Skin of body (tissue), 3 donors: ENCODE measurements at places on chromosomes 16 and 17. TPM values are rescaled to one million over a fixed set of nuclear protein-coding genes. Genes with fewer than 3 reads are reported as not detected.

DNA sequence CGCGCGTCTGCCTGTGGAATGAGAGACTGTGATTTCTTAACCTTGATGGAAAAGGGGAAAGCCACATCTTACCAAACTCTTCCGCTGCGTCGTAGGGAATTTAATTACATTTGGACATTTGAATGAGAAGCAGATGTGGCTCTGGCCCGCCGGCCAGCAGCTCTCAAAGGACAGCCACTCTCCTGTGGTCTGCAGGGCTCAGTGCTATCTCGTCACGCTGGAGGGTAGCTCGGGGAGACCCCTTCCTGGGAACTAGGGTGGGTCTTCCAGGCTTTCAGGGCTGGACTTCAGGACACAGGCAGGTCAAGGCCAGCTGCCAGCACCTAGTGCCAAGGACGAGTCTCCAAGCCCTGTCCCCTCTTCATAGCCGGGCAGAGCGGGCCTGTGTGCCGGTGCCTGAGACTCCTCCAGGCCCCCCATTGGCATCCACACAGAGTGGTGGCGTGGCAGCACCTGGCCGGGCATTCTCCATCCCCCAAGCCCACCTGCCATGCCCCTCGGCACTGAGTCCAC is 15.9 kb upstream of the TBX2 start:
- no peak for DNase-seq

DNA sequence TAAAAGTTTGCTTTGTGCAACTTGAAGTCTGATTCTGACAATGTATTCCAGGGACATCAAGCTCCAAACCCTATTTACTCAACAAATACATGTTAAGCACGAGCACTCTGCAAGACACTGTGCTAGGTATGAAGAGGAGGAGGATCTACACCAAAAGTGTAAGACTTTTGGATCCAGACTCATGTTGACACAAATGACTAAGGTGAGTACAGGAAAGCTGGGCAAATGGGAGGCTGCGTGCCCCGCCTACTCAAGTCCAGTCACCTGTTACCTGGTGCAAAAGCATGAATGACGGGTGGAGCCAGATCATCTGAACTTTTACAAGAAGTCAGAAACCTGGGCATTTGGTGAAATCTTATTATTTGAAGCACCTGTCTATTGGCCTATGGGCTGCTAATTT is 120.7 kb downstream of the ABCC12 start:
- no peak for DNase-seq

DNA sequence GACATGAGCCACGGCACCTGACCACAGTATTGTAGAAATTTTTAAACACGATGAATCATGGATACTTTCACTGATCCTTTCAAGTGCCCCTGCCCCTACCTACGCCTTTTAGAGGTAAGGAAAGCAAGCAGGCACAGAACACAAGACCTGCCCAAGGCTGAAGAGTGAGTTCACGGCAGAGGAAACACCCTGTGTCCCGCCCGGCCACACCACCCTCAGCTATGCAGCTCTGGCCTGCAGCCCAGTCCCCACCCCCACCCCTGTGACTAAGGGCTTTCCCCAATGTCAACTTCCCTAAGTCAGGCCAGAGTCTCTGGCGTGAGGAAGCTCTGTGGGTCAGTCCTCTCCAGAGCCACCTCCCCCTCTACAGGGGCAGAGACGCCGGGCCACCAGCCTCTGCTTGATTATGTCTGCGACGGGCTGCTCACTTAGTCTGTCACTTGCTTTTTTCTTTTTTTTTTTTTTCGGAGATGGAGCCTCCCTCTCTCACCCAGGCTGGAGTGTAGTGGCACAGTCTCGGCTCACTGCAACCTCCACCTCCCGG is 8.4 kb downstream of the SLC16A5 start:
- no peak for DNase-seq

DNA sequence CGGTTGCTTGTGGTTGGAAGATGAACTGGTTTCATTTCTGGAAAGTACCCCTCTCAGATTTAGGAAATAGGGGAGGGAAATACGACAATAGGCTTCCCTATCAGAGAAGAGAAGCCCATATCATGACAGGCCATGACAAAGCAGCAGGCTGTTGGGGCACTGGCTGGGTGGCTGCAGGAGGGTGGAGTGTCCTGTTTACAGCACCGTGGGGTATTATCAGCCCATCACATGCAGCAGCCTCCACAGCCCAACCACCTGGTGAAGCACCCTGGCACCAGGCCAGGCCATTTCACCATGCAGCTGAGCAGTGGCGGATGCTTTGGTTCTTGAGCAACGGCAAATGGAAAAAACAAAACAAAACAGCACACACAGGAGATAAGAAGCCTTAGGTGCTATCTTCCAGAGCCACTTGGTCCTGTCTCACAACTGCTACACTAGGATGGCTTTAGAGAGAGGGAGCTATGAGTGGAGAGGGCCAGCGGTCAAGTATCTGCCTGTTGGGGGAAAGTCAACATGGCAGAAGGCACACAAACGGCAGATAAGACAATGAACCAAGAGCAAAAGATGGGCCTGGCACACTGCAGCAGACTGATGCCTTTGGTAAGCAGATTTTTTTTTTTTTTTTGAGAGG is 24.2 kb downstream of the FAM117A start:
- peak; percentile 32 for DNase-seq

DNA sequence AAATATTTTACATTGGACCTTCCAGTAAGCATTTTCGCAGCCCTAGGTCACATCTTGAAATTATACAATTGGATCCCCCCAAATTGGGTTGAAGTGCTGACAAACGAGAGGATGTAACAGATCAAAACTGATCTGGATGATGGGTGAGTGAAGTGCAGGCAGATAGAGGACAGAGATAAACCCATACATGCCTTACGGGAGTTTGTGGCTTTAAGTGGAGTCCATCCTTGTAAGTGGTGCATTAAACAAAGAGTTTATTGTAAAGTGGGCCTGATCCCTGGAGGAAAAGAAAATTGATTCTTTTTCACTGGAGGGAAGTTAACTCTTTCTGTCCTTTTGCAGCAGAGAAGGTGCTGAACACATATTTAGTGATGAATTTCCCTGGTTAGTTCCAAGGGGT is 39.0 kb upstream of the KCNJ2 start:
- no peak for DNase-seq

- no peak for DNase-seq
Observed at GRCh38 chr17:36817483-36818048, 119.7 kb upstream of the LHX1 start.

DNA sequence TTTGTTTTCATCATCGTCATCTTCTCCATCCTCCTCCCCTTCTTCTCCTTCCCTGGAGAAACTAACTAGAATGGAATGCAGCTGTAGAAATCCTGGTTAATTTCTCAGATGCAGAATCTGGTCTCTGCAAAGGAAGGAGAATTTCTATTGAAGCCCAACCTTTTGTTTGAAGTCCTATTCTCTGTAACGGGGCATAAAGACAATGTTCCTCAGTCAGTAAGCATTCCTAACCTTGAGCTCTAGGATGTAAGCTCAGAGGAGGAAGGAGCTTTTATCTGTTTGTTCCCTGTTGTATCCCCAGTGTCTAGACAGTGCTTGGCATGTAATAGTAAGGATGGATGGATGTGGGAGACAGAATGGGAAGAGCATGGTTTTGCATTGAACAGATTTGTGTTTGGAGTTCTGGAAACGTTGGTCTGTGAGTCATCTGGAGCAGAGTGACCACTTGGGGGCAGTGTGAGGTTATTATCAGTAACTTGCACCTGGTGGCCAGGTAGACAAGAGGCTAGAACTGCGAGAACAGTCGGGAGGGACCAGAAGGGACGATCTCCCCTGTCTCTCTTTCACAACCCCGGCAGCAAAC is 363.7 kb downstream of the SNX29 start:
- no peak for DNase-seq

DNA sequence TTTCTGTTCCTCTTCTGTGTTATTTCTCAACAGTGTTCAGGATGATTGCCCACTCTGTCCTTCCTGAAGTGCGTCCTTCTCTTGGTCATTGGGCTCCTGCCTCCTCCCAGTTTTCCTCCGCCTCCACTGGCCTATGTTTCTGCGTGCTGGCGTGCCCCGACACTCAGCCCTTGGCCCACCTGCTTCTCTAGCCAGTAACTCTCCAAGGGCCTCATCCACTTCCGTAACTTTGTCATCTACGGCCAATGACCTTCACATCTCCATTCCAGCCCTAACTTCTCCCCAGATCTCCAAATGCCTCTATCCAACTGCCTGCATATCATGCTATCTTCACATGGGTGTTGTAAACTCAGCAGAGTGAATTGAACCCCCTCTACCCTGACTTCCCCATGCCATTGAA is 39.6 kb upstream of the RPL38 start:
- DNase-seq, result no peak

- no peak for DNase-seq
Observed at GRCh38 chr16:29757950-29758466, 12.2 kb upstream of the C16orf54 start.

- DNase-seq, result no peak
Observed at GRCh38 chr17:7852262-7852670, 2.6 kb upstream of the TMEM88 start.

KCNJ12 gene
- total RNA-seq, result 3.1 TPM

UMOD gene
- total RNA-seq, result not detected

FZD2 gene
- 5.7 TPM for total RNA-seq
